ENCODE measurements at places on chromosomes 1 and 21. TPM values are rescaled to one million over a fixed set of nuclear protein-coding genes. Genes with fewer than 3 reads are reported as not detected.

Gene FALEC
- 1.0 TPM for total RNA-seq

Gene FMO5
- total RNA-seq: 0.57 TPM

Gene LAMC2
- 8.3 TPM for total RNA-seq

Gene MTMR11
- 12.0 TPM for total RNA-seq

DNA sequence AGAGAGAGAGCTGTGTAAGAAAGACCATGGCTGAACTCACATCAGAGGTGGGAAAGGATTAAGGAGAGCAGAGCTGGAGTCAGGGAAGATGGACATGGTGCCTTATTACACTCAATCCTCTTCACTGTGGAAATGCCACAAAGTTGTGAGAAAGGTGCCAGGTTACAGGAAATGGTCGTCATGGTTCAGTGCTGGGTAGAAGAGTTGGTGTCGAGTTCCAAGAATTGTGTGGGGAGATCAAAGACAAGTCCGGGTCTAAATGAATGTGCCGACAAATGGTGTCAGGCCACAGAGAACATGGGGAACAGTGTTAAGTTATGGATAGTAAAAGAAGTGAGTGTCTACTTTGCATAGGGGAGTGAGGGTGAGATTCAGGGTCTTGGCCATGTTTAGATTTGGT, 40.9 kb downstream of the LAMC2 start:
- H3K27ac ChIP-seq: no peak overlapping the region
- no peaks in the 10 kb centered on the region for H3K27me3 ChIP-seq
- no peak overlapping the region for H3K4me3 ChIP-seq
- DNase-seq: no peak
- H3K36me3 ChIP-seq: no peaks in the 10 kb centered on the region

GRCh38 chr21:41170859-41171609, 3.1 kb downstream of the BACE2 start:
- peaks cover 6% of the 10 kb centered on the region for H3K4me1 ChIP-seq
- no peak overlapping the region for H3K27ac ChIP-seq
- no peak for DNase-seq
- no peaks in the 10 kb centered on the region for H3K36me3 ChIP-seq

- no peak for DNase-seq
- H3K4me1 ChIP-seq: no peaks in the 10 kb centered on the region
- H3K27ac ChIP-seq: no peak overlapping the region
These were observed 19.6 kb downstream of the HSF2BP start for GRCh38 chr21:43639470-43640353.

DNA sequence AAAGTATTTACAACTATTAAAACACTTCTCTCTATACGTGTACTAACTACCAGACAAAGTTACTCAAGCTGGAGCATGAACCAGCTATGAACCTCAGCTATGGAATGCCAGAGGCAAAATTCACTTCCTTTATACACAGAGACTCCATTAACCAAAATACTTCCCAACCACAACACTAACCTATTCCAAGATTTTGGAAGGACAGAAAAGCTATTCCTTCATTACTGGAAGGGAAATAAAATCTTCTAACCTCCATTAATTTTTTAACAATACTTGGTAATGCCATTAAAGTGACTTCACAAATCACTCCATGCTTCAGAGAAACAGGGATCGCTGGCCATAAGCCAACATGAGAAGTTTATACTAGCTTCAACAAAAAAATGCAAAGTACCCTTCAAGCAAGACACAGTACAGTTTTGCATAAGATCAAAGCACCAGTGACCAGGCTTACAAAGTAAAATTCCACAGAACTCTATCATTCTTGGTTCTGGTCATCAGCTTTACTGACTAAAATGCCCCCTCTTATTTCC, 58.0 kb downstream of the PUM1 start:
- no peak for DNase-seq
- no peaks in the 10 kb centered on the region for H3K27me3 ChIP-seq
- H3K27ac ChIP-seq: no peak overlapping the region
- peaks cover 13% of the 10 kb centered on the region for H3K4me1 ChIP-seq
- H3K36me3 ChIP-seq: peaks cover 22% of the 10 kb centered on the region

GRCh38 chr1:39288735-39289465, 84.4 kb downstream of the MACF1 start:
- no peak overlapping the region for H3K27ac ChIP-seq
- H3K36me3 ChIP-seq: peaks cover 26% of the 10 kb centered on the region
- no peak for DNase-seq
- no peaks in the 10 kb centered on the region for H3K27me3 ChIP-seq
- no peak overlapping the region for H3K4me3 ChIP-seq

DNA sequence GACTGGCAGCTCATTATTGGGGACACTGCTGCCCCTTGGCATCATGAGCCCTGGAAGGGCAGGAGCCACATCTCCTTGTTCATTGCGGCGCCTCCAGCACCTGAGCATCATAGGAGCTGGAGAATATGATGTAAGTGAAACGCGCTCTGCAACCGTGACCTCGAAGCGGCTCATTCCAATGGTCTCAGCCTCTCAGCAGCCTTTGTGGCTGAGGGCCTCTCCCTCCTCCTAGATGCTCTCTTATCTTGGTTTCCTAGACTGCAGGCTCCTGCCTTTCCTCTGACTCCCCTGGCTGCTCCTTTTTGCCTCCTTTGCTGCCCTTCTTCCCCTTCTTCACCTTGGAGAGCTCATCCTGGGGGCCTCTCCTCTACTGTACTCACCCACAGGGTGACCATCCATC, 83.6 kb upstream of the CASZ1 start:
- H3K27me3 ChIP-seq: no peaks in the 10 kb centered on the region
- DNase-seq: no peak
- H3K36me3 ChIP-seq: no peaks in the 10 kb centered on the region
- no peaks in the 10 kb centered on the region for H3K4me1 ChIP-seq
- no peak overlapping the region for H3K27ac ChIP-seq

GRCh38 chr1:7679873-7680206, 91.3 kb upstream of the VAMP3 start:
- peaks cover 2% of the 10 kb centered on the region for H3K27me3 ChIP-seq
- peak overlapping the region; percentile 53 for H3K4me3 ChIP-seq
- DNase-seq: no peak
- no peaks in the 10 kb centered on the region for H3K36me3 ChIP-seq
- H3K27ac ChIP-seq: no peak overlapping the region
